ENCODE measurements at places on chromosomes 3 and 15.

DNA sequence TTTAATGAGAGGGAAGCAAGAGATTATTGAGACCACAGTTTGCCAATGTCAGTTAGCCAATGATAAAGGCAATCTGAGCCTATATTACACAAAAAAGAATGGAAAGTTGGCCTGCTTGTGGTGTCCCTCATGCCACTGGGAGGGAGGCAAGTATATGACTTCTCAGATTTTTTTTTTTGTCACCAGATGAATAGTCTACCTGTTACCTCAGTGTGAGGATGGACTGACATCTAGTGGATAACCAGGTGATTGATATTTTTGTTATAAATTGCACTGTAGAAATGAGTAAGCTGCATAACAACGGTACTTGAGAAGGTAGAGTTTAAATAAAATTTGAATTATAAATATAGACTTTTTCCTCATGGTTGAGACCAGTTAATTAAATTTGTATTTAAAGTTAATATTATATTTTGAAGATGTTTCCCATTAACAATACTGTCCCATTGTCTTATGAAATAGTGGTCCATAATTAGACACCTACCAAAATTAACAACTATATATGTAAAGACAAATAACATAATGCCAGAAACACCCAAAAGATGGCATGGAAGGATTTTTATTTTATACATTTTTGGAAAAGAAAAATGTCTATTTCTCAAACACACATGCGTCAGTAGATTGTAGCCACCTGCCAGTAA, 237.8 kb upstream of the GADL1 start:
- DNase-seq: peak; percentile 28

DNA sequence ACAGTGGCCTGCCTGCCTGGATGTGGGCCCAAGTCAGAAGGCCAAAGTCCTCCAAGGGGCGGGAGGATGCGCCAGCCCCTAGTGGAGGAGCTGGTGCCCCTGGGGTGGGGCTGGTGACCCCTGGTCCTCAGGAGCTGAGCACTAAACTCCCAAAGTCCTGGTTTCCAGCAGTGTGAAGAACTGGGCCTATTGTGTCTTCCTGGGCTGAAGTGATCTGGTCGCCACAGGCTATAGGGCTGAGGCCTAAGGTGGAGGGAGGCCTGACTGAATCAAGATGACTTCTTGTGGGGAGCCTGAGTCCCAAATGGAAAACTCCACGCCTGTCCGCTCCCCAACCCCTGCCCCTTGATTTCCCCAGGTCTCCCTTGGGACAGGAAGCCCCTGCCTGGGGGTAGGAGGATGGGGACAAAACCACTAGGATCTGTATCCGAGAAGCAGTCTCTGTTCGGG, 753 bp upstream of the FES start:
- no peak for DNase-seq

DNA sequence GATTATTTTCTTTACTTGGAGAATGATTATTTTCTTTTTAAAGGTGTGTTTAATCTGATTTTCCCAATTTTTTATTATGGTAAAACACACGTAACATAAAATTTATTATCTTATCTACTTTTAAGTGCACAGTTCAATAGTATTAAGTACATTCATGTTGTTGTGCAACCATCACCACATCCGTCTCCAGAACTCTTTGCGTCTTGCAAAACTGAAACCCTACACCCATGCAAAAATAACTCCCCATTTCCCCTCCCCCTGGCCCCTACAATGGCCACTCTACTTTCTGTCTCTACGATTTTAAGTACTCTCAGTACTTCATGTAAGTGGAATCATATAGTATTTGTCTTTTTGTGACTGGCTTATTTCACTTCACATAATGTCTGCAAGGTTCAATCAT, 230.7 kb downstream of the SATB1 start:
- no peak for DNase-seq

DNA sequence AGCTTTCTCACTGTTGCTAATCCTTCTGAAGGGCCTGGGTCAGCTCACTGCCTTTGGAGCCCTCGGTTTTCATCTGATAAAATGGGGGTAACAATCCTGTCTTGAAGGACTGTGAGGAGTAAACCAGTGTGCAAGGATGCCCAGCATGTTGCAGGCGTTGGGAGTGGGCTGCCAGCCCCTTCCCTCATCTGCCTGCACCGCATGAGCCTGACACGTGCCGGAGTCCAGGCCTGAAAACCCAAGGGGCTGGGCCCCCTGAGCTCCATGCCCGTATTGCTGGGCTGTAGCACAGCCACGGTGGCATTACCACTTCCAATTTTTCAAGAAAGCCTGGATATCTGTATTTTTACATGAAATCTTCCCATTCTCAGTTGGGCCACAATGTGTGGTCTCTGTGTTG, 98.1 kb downstream of the DNAJB8 start:
- DNase-seq: no peak

DNA sequence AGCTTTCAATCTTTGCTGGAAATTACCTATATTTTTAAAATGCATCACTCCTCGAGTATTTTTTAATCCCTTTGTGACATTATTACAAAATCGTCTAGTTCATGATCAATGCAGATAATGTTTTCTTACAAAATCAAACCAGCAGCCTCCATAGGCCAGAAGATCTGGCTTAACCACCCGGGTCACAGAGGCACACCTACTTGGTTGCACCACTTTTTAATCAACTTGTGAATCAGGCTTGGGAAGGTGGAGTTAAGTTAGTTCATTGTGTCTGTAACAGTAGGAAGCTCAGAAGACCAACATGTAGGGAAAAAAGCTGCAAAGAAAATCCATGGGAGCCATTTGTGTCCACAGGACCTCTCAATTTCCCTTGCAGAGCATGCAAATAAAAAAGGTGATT, 148.0 kb downstream of the TP63 start:
- no peak for DNase-seq

DNA sequence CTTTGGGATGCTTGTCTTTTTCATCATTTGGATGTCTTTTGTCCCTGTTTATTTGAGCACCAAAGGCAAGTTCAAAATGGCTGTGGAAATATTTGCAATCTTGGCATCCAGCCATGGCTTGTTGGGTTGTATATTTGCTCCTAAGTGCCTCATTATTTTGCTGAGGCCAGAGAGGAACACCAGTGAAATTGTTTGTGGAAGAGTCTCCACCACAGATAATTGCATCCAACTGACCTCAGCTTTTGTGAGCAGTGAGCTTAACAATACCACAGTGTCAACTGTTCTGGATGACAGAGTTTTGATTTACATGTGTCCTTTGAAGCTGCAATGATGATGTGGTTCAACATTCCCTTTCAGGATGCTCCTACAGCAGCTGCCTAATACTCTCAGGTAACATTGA, 83.0 kb upstream of the KCNAB1 start:
- peak; percentile 96 for DNase-seq

DNA sequence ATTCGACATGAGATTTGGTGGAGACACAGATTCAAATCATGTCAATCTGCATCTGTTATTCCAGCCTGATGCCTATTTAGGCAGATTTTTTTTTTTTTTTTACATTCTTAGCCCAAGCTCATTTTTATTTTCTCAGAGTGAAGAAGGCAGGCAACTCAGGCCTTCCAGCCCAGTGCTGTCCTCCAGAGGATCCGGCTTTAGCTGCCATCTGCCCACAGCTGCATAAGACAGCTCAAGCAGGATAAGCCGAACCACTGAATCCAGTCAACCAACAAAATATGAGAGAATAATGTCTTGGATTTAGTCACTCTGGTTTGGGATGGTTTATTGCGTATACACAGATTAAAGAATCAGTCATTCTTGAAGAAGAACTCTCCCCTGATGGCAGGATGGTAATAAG, 19.9 kb upstream of the COLQ start:
- no peak for DNase-seq

- peak; percentile 53 for DNase-seq
These were observed 121.0 kb downstream of the PDZRN3 start for GRCh38 chr3:73503781-73504180.

GRCh38 chr3:59237121-59237520, 187.3 kb upstream of the CFAP20DC start:
- no peak for DNase-seq

DNA sequence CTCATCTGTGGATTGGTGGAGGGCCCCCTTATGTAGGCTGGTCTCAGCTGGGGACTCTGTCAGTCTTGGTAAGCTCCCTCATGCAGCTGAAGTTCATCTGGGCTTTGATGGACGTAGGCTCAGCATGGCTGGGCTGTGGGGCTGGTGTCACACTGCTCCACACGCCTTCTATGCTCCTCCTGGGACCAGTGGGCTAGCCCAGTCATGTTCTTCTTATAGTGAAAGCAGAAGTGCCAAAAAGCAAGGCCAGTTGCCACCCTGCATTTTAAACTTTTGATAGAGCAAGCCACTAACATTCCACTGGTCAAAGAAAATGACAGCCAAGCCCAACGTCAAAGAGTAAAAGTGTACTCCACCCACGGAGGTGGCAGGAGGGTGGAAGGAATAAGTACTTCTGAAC, 165.5 kb downstream of the MEX3B start:
- no peak for DNase-seq

GRCh38 chr3:194197396-194197960, 61.5 kb downstream of the HES1 start:
- DNase-seq: no peak

GRCh38 chr3:65091565-65091964, 403.8 kb upstream of the ADAMTS9 start:
- no peak for DNase-seq

- no peak for DNase-seq
These were observed 17.9 kb downstream of the ETFA start for GRCh38 chr15:76293361-76293760.

DNA sequence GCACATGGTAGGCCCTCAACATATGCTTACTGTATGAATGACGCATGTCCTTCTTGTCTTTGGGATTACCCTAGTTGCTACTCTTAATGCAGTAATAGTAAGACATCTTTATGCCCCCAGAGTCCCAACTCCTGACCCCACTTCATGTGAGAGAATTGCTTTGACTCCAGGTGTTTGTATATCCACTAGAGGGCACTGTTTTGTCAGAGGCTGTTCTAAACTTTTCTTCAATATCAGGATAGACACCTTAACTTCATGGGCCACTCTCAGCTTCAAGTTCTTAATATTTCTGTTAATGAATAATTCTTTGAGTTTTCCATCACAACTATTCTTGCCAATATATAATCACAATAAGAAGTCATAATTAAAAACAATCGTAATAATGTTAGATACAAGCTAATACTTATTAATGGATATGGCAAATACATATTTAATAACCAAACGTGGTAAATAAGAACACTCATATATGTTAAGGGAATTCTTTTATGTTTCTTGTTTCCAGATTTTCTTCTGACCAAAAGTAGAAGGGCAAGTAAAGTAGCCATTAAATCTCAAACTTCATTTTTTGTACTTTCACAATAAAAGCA, 337.2 kb upstream of the DNAJC19 start:
- DNase-seq: peak; percentile 84

GRCh38 chr15:88246081-88246480, 10.5 kb downstream of the NTRK3 start:
- no peak for DNase-seq

DNA sequence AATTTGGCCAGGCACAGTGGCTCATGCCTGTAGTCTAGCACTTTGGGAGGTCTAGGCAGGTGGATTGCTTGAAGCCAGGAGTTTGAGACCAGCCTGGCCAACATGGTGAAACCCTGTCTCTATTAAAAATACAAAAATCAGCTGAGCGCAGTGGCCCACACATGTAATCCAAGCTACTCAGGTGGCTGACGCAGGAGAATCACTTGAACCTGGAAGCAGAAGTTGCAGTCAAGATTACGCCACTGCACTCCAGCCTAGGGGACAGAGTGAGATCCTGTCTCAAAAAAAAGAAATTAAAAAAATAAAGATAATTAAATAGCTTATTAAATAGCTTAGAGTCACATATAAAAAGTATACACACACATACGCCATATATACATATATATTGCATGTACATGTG, 3.7 kb upstream of the TIPARP start:
- DNase-seq: no peak

DNA sequence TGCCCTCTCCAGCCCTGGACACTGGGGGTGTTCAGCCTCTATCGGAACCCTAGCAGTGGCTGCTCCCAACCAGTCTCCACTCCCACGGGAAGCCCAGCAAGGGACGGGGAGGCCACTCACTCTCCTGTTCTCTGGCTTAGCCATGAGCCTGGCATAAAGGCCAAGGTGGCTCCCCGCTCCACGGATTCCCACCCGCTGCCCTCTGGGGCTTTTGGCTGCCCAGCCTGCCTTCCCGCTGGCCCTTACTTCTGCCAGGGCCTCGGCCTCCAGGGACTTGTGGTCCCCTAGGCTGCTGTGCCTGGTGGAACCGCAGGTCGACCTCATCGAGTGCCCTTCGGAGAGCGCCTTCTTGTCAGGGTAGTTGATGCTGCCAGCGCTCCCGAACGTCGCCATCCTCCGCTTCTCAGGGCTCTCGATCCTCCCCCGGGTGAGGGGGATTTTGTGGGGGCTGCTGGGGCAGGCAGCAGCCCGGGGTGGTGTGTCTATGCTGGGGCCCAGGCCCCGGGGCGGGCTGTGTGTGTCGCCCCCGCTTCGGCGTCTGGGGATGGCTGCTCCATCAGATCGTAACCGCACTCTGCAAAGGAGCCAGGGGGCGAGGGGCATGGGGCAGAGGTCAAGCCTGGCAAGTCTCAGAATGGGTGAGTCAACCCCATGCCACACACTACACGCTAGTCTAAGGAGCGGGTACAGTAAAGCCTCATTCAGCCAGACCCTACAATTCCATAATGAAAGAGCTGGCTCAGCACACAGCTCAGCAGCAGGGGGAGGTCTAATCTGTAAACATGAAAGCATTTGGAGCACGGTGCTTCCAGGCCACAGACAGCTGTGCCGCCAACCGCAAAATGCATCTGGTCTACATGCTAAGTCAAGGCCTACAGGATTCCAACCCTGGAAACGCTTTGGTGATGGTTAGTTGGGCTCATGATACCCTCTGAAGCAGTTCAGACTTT, 27.3 kb upstream of the RAD18 start:
- no peak for DNase-seq

DNA sequence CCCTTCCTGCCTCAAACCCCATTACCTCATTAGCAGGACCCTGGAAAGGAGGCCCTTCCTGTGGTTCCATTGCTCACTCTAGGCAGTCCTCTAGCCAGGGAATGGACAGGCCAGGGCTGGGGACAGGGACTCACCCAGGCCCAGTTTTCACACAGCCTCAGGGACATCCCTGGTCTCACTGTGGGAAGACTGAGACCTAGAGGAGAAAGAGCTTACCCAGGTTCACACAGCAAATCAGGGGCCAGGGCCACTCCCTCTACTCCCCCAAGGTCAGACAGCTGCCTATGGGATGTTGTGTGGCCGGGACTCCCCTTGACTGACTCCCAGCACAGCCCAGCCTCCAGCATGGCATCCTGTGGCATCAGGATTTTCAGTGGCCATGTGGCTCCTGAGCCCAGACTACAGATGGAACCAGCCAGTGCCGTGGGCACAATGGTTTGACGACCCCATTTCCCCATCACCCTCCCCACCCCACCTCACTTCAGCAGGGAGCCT, 49.3 kb downstream of the ADAMTS7 start:
- no peak for DNase-seq

GRCh38 chr3:139044366-139045210, at the start of gene PRR23C:
PRR23C (minus strand) TSS chr3:139044892; CDS start chr3:139044620, 272 bp downstream.
- DNase-seq: no peak

Data from NCI-H146 (cell line).